Stimulated activated CD4-positive, alpha-beta T cell treated with anti-CD3 and anti-CD28 coated beads, TNF-alpha, amount 100 ng/mL, for 4 hours (primary cell): ENCODE measurements at places on chromosomes 3 and 15.

- DNase-seq: no peak
Observed at GRCh38 chr3:171453180-171453886, 6.9 kb downstream of the TNIK start.

DNA sequence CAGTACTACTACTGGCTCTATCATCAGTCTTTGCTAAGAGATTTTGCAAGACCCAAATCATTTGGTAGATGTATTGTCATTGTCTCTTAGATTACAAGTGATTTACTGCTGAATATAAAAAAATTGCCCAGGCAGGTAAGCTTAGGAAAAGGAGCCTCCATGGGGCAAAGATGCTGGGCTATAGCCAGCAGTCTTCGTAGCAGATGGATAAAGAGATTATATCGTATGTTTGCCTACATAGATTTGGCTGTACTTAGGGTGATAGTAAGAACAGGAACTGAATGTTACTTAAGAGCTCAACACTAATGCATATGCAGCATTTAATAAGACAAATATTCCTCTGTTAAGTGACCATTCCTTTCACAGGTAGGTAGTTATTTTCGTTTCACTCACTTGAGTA, 48.9 kb downstream of the PTPRG start:
- no peak for DNase-seq

DNA sequence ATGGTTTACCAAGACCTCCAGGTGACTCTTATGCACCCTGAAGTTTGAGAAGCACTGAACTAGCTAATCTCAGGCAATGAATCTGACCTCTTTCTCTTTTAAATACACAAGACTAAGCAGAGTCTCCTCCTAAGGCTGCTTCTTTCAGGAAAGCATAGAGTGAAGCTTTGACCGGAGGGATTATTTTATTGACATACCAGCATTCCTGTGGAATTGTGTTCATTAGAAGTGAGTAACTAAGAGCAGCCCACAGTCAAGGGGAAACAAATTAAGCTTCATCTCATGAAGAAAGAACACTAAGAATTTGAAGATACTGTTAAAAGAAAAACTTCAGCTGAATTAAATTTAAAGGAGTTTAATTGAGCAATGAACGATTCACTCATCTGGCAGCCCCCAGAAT, 963.5 kb downstream of the NTRK3 start:
- no peak for DNase-seq

DNA sequence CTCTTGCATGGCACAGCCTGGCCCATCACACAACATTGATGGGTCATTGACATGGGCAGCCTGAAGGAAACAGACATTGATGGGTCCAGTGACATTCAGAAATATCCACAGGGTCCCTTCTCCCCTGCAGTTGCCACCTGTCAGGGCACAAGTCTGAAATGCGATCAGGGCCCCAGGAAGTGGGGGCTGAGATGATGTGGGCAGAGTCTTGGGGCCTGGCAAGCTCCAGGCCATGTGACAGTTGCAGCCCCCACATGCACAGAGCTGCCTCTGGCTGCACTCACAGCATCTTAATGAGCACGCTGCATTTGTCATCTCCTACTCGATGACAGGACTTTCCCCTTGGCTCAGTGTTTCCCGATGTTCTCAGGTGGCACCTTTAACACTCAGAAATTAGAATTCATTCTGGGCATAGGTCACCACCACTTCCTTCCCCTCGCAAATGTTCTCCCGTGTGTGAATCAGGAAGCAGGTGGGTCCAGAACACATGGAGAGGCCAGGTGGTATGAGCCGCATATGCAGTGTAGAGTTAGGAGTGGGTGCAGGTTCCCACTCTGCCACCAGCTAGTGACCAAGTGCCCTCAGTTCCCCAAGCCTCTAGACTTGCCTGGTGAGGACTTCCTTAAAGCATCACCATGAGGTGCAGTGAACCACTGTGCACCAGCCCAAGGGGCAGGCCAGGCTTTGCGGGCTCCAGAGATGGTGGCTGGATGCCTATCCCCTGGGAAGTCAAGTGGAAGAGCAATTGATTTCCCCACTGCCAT, 1.6 kb upstream of the TXNRD3 start:
- no peak for DNase-seq

DNA sequence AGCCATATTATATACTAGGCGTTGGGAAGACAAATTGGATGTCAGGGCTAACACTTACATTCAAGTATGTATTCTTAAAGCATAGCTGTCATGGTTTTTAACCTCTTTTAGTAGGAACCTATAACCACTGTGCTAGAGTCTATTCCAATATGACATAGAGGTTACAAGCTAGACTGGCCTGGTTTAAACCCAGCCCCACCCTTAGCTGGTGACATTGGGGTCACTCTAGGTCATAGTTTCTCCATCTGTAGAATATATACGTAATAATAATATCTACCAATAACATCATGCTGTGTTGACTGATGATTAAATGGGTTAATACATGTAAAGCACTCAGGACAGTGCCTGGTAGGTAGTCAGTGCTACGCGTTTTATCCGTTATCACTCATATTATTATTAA, 16.7 kb downstream of the NRROS start:
- DNase-seq: no peak

DNA sequence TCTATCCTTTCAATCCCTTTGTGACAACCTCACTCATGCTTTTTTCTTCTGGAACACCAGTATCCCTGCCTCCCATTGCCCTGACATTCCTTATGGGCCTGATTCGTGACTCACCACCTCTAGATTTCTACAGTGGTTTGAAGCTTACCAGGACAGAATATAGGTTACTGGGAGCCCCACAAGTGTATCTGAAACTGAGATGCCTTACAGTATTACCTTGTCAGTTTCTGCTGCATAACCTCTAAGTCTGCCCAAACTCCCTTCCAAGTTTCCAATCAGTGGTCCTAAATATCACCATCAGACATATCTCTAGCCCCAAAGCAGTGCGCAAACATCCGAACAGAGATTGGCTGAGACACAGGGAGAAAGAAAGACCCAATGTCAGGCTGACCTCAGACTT, 5.6 kb downstream of the CPB1 start:
- no peak for DNase-seq

- no peak for DNase-seq
Observed at GRCh38 chr15:74748322-74748946, at the start of gene CYP1A2. Gene CYP1A2, plus strand, starts transcription at chr15:74748845. Its CDS starts 894 bp downstream, at chr15:74749739.

DNA sequence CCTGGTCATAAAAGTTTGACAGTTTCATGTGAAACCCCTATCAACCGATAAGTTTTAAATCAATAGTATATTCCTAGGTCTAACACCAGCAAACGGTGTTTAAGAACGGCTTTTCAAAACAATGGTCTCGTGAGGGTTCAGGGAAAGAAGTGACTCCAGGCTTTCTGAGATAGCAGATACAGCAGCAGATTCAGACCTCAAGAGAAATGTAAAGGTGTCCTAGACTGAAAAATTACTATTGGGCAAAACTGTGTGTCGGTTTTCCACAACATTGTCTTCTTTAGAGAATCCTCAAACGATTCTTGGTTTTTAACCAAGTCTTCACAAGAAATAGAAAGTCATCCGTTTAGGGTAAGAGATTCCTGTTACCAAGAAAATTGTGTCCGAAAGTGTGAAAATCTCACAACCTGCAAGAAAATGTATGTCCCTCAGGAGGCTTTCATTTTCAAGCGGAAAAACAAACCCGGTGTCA, 1.2 kb downstream of the SETD2 start:
- DNase-seq: no peak

DNA sequence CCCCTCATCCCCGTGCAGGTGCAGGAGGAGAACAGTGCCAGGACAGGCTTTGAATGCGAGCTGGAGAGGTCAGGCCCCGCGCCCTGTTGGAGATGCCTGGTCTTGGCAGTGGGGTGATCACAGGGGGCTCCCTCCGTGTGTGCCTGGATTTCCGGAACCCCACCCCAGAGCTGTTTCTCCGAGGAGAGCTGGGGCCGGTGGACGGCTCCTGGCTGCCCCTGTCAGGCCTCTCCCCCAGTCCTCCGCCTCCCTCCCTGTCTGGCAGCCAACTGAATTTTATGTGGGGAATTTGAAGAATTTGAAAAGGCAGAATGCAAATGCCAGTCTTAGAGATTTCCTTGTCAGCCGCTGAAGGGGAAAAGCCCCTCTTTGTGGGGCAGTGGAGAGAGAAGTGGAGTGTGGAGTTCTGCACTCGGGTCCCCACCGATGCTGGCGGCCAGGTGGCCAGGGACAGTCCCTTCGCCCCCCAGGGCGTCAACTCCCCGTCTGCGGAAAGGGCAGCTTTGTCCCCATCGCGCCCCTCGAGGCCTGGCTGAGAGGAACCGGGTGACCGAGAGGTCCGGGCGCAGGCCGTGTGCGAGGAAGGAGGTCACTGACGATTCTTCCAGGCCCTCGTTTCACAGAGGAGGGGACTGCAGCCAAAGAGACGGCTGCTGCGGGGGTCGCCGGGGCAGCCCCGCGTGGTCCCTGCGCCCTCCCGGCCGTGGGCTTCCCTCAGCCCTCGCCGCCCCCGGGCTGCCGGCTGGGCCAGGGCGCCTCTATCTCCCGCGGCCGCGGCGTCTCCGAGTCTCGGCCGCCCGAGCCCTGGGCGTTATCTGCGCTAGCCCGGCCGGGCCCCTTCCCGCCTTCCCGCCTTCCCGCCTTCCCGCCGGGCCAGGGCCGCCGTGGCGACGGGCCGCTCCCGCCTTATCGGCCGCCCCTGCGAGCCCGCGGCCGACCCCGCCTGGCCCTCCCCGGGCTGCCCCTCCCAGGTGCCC, 56.0 kb upstream of the LCTL start:
- DNase-seq: no peak

DNA sequence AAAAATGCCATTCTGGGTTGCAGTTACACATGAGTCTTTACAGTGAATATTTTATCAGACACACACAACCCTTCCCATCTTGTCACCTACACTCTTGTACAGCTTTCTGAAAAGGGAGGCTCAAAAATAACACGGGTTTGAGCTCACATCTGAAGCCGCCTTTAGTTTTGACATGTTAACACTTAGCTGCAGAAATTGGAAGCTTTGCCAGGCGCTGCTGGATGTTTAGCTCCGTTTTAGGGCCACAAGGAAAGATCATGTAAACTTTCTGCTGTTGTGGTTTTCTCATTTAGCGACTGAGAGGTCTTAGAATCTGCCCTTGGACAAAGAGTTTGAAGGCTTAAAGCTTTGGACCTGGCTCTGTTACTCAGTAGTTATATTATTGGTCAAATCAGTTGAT, 120.1 kb downstream of the OXNAD1 start:
- no peak for DNase-seq

- no peak for DNase-seq
Observed at GRCh38 chr15:92400573-92400972, 6.9 kb downstream of the ST8SIA2 start.

DNA sequence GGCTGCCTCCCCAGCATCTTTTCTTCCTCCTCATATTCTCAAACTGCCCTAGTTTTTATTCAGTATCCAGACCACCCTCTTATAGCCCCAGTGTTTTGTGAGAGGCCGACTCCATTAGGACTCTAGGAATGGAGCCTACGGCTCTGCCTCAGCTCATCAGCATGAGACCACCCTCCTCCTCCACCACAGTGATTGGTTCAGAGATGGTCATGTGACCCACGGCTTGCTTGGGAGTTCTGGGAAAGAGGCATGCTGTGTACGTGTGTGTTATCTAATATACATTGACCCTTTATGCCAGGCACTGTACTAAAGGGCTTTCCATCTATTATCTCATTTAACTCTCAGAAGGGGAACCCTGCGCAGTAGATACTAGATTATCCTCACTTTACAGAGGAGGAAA, 17.8 kb upstream of the CMTM7 start:
- DNase-seq: no peak

- DNase-seq: no peak
Observed at GRCh38 chr3:134992586-134992985, 197.5 kb downstream of the EPHB1 start.

- no peak for DNase-seq
Observed at GRCh38 chr15:64691896-64692565, 83.4 kb downstream of the RBPMS2 start.

DNA sequence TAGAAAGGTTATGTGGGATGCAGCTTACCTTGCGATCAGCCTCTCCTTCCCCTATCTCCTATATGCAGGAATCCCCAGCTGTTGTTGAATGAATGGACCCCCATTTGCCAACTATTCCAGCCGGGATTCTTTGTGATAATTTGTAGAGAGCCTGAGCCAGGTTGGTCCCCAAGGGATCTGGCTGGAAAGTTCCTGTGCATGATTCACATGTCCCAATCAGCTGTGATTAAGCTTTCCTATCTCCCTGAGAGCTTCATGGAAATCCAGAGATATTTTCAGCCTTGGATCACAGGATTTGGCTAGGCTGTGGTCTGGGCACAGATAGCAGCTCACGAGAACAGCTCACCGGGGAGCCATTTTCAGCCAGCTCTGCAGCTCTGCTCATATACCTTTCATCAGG, 76.7 kb downstream of the ARNT2 start:
- DNase-seq: no peak

DNA sequence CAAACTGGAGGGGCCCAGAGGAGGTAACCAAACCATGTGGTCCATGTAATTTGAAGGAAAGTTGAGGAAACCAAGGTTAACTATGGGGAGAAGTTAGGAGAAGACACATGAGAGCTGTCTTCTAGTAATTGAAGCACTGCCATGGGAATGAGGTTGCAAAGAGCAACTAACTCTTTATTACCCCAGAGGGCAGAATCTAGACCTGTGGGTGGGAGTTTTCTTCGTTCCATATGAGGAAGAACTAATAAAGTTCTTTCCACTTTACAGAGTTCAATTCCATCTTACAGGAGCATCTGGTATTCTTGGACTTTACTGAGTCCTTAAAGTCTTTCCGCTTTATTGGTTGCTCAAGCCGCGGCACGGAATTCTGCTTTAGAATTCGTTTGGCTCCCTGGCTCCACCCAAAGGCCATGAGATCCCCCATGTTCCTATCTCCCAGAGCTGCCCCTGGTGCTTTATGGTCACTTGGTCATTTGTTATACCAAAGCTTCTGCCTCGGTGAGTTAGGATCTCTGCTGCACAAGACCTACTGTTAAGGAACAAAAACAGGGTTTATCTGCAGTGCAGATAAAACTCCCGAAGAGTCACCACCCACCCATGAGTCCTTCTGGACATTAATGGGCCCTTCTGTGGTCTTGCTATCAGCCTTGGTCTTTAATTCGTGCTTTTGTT, 89.5 kb upstream of the UMPS start:
- DNase-seq: no peak

GRCh38 chr3:94520364-94520763, 457.5 kb downstream of the NSUN3 start:
- no peak for DNase-seq

- no peak for DNase-seq
Observed at GRCh38 chr3:4408958-4409357, 58.1 kb downstream of the SUMF1 start.

DNA sequence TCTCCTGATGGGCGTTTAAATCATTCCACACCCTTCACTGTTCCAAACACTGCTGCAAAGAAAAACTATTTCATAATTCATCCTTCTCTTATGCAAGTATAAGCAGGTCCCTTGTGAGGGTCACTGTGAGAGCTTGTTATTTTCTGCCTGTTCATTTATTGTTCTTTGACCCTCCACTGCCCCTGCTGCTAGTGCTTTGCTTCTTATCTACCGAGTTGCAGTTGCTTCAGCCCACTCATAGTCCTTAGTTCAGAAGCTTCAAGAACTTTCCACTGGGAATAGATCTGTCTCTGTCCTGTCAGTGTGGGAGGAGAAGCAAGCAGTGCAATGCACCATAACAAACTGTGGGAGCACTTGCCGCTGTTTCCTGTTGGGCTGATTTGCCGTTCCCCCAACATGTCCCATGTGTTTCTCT, 39.8 kb downstream of the RIOX2 start:
- no peak for DNase-seq
